ENCODE measurements at places on chromosomes 7 and 10.

GRCh38 chr7:128807191-128807590 lies 15.4 kb downstream of the CCDC136 start:
- DNase-seq = no peak

DNA sequence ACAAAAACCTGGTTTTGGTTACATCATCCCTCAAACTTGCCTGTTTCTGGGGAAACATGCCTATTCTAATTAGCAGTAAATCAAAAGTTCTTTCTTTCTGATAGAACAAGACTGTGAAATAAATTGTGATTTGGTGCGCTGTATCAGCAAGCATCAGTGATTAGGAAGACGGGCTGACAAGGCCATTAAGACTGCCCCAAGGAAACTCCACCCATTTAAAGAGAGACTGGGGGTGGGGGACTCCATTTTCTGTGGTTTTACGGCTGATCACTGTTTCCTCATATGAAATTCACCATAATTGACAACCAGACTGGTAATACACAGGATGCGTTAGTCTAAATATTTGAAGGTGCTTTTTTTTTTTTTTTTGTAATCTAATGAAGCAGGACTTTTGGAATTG lies 68.7 kb downstream of the MBL2 start:
- DNase-seq = no peak

DNA sequence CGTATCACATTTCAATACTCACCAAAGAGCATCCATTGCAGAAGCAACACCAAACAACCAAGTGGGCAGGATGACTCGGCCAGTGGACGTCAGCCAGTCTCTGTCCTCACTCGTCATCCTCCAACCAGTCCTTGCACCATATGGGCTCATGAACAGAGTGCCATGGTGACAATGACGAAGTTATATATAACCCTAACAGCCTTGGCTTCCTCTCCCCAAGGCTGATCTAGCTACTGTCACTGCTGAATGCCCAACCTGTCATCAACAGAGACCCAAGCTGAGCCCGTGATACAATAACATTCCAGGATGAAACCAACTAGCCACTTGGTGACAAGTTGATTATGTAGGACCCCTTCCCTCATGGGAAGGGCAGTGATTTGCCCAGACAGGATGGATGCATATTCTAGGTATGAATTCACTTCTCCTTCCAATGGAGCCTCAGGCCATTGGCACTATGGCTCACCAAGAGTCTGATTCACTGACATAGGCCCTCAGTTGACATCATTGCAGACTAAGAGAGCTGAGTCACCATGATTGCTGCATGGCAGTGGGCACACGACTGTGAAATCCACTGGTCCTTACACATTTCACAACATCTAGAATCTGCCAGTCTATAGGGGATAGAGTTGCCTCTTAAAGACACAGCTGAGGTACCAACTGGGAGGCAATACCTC lies 26.3 kb upstream of the PPIF start:
- DNase-seq = no peak

- DNase-seq = no peak
These were observed 1.3 kb upstream of the CALCR start for GRCh38 chr7:93575555-93576399.

DNA sequence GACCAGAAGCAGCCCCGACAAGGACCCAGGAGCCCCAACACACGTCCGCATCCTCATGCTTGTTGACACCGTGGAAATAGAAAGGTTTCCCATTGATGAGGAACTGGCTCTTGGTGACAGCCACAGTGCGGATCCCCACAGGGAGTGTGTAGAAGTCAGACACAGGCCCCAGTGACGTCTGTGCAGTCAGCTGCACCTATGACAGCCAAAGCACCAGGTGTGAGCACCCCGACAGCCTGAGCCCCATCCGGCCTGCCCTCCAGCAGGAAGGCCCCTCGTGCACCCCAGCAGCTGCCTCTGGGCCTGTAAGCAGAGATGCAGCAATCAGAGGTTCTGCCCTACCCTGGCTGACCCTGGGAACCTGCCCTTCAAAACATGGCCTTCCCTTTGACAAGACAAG lies 7.1 kb downstream of the GUSB start:
- no peak for DNase-seq

GRCh38 chr10:76278811-76279460 lies 847.5 kb downstream of the LRMDA start:
- no peak for DNase-seq

DNA sequence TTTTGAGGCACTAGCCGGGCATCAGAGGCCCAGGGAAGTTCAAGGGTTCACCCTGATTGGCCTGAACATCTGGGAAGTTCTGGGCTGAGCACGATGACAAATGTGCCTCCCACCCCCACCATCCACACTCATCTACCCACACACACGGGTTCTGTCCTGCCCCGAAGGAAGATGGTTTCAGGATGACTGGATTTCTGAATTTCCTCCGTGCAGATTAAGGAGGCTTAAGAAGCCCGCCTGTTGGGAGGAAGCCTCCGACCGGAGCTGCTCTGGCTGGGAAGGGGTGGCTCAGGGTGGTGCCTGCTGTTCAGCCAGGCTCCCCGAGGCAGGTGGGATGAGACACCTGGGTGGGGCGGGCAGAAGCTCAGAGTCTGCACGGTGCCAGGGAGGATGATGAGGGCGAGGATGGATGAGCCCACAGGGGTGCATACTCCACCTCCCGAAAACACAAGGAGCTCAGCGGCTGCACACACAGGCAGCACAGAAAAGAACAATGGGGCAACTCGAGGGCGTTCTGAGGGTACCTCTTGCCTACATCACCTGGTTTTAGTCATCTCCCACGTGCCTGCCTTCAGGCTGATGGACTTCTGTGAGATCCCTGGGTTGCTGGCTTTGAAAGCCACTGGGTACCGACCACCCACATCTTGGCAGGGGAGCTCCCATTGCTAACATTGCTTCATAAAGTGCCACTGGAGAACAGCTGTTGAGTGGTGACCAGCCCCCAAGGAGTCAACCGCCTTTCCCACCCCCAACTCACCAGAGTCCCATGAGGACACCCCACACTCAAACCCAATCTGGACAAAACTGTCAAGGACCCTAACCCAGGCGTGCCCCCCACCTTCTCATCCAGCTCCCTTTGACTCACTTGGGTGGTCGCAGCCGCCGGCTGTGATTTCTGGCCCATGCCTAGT lies 41.2 kb downstream of the CALML3 start:
- DNase-seq = no peak

GRCh38 chr7:110010359-110010758 lies 1080.6 kb upstream of the LRRN3 start:
- DNase-seq = no peak

DNA sequence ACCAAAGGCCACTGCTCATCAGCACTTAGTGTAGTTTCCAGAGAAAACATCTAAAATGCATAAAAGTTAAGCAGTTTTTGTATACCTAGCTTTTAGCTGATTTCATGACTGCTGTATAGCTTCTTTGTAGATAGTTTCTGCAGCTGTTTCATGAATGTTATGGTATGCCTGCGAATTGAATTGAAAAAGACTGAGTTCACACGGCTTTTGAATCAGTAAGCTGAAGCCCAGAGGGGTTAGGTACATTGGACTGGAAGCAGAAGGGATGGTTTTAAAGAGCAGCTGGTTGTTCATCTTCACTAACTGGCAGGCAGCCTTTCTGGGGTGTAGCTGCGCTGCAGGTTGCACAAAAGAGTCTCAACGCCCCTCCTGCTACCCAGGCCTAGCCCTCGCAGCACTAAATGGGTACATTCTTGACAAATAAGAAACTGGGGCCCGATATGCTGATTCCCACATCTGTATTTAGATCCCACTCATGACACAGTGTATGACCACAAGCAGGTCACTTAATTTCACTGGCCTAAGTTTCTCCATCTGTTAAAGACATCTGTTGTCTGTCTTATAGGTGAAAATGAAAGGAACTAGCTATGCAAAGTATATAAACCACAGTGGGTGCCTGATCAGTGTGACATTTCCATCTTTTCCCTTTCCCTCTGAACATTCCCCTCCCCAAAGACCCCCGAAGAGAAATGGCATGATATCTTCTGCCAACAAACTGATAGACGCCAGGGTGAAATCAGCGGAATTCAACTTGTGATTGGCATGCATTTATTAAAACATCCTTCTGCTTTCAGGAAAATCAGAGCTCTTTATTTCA lies 85.9 kb upstream of the AGBL3 start:
- DNase-seq = no peak

Data from CMK (cell line).